ENCODE measurements at places on chromosomes 5 and 9.

GRCh38 chr5:159953609-159954008 lies 37.3 kb downstream of the ADRA1B start:
- no peak for DNase-seq

- no peak for DNase-seq
These were observed 242.4 kb upstream of the ATP10B start for GRCh38 chr5:161094411-161094810.

GRCh38 chr5:51047369-51047768 lies 335.9 kb upstream of the ISL1 start:
- no peak for DNase-seq

GRCh38 chr5:15320871-15321270 lies 179.1 kb upstream of the FBXL7 start:
- DNase-seq, result no peak

DNA sequence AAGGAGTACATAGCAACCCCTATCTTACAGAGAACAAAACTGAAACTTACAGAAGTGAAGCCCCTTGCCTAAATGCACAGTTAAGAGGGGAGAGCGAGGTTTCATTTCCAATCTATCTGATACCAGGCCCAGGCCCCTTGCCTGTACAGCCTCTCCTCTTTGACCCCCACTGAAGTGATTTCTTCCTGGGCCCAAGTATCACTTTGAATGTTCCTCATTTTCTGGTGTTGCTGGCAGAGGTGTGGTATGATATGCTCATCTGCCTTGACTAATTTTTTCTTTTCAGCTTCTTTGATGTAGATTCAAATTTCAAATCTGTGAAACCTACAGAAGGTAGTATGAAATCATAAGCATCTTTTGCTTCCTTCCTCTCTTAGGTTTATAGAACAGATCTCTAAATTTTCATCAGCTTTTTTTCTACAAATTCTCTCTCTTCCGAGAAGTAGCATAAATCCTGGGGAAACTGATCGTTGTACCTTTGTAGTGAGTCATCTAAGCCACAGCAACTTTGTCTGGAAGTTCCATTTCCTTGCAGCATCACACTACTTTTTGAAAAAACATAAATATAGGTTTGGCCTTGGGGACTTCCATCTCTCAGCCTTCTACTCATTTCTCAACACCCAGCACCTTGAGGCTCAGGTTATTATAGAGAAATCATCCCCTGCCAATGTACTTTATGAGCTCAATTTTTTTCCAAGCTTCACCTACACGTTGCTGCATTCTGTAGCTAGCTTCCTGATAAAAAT lies 402.4 kb upstream of the PTGER4 start:
- no peak for DNase-seq

DNA sequence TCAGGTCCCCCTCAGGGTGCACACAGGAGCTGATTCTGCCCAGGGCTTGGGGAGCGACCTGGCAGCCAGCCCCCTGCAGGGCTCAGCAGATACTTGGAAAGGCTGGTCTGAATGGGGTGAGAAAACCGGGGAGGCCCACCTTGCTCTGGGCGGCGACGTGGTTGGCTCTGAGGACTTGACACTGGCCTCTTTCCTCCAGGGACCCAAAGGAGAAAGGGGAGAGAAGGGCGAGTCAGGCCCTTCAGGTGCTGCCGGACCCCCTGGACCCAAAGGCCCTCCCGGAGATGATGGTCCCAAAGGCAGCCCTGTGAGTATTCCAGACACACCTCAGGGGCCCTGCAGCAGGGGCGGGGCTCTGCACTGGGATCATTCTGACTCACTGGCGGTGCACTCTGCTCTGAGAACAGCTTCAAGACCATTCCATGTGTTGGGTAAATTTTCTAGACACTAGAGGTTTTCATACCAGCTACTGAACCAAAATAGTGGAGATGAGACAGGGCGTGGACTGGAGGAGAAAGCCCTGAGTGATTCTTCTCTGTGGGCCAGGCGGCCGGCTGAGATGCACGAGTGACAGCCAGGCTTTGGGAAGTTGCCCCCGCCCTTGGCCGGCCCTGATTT lies 65.9 kb upstream of the FCN2 start:
- DNase-seq, result no peak

DNA sequence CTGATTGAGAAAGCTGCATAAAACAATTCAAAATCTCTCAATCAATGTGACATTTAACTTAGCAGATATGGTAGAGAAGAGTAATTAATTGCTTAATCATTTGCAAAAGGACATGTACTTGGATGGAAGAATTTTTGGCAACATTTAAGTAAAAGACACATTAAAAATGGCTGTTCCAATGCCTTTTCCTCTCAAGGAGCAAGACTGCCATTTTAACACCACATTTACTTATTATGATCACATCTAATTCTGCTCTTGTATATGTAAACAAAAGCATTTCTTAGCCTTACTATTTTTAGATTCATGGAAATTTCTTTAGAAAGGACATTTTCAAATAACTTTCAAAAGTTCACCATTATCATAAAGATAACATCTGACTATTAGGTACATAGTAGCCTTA lies 360.0 kb downstream of the HINT1 start:
- DNase-seq, result no peak

DNA sequence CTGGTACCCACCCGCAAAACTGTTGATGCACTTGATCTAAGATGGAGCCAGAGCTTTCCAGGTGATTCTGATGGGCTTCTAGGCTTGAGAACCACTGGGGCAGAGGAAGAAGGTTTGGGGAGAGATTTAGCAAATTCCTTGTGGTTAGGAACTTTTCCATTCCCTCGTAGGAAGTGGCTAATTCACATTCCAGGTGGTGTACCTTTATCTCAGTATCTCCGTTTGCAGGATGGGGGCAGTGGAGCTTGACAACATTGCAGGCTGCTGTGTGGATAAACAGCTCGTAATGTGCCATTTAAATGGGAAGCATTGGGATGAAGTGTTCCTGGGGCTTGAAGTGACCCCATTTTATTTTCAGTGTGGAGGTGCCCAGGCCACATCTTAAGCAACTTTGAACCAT lies 172.9 kb upstream of the IL12B start:
- no peak for DNase-seq

- DNase-seq, result no peak
These were observed 178.4 kb downstream of the PAX5 start for GRCh38 chr9:36855448-36856315.

- DNase-seq, result no peak
These were observed 79.6 kb downstream of the CSNK1A1 start for GRCh38 chr5:149471406-149472183.

DNA sequence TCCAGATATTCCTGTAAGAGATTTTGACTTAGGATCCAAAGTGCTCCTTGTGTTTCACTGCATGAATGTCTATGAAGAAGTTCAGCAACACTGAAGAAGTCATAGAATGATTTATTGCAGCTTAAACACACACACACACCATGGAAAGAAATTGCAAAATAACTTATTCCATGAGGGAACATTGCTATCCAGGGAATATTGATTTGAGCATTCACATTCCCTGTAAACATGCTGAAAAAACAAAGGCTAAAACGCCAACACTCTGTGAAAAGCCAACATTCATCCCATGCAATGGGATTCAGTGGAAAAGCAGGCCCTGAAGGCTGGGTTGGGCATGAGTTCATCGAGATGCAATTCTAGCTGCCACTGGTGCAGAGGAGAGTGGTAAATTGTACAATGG lies 109.6 kb upstream of the CXCL14 start:
- DNase-seq, result no peak

DNA sequence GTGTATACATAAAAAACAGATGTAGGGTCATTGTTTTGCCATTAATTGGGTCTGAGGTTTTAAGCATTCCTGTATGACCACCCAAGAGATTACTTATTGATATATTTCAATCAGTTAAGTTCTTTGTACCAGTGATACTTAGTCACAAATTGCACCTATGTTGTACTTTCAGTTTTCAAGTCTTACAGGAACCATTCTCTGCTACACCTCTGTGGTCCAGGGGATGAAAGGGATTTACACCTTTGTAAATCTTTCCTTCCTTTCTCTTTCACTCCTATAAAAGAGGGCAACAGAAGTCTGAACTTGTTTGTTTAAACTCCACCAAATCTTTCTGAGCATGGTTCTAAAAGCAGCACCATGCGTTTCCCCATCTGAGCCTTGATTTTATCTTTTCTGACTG lies 86.1 kb downstream of the DEPDC1B start:
- DNase-seq, result no peak

DNA sequence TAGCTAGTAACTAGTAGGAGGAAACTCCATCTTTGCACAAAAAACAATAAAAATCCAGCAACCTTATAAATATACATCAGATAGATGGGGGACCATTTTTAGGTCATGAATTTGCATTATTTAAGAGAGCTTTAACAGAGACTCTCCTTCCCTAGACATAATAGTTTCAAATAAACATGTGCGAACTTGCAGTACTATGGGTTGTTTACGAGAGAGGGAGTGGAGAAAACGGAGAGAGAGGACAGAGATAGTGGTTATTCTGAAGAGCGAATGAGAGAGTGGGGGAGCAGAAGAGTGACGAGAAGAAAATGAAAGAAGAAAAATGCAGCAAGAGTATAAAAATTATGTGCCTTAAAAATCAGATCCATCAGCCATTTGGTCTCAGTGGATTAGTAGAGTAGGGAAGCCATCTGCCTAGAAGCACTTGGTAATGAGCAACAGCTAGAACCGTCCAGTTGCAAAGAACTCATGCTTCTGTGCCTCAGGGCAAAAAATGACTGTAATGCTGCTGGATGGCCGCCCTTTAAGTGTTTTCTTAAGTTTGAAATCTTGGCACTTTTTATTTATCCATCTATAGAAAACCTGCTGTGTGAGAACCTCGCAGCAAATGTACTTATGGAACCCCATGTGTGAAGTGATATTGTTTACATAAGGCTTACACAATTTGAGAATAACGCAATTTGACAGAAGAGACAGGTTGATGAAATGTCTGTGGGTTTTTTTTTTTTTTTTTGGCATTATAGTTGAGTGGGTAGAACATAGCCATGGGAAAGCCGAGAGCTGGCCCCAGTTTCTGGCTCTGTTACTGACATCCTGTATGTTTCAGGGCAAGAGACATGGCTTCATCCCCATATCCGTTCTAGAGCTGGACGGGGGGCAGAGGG lies 95.6 kb upstream of the ZNF608 start:
- no peak for DNase-seq

- DNase-seq, result no peak
These were observed 69.4 kb upstream of the DAB2IP start for GRCh38 chr9:121581786-121582600.

DNA sequence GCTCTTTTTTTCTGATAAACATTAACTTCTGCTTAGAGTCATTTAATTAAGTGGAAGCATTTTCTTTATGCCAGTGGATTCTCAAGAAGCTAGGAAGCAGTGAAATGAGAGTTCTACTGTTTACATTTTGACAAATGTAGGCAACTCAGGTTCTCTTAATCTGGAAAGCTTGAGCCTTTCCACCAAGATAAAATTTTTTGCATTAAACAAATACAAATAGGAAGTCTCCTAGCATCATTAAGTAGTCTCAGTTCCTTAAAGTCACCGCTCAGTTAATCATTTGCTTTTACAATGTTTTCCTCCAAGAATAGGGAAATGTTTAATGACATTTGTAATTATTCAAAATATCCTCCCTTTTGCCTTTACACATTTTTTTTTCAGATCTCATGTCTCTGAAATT lies 290.4 kb upstream of the PDE4D start:
- no peak for DNase-seq

DNA sequence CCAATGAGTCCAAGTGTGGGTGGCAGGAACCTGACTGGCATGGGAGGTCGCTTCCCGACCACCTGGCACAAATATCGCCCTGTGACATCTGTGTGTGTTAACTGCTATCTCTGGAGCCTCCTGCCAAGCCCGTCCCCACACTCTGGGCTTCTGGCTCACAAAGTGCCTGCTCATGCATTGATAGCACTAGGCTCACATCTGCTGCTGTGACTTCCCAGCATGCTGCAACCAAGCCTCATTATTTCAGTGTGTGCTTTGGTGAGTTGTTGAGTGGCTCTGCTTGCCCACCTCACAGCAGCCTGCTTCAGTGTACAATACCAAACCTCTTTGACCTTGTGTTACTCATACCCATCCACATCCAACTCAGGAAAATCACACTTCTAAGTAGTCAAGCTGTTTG lies 139.8 kb downstream of the APBA1 start:
- DNase-seq, result no peak

DNA sequence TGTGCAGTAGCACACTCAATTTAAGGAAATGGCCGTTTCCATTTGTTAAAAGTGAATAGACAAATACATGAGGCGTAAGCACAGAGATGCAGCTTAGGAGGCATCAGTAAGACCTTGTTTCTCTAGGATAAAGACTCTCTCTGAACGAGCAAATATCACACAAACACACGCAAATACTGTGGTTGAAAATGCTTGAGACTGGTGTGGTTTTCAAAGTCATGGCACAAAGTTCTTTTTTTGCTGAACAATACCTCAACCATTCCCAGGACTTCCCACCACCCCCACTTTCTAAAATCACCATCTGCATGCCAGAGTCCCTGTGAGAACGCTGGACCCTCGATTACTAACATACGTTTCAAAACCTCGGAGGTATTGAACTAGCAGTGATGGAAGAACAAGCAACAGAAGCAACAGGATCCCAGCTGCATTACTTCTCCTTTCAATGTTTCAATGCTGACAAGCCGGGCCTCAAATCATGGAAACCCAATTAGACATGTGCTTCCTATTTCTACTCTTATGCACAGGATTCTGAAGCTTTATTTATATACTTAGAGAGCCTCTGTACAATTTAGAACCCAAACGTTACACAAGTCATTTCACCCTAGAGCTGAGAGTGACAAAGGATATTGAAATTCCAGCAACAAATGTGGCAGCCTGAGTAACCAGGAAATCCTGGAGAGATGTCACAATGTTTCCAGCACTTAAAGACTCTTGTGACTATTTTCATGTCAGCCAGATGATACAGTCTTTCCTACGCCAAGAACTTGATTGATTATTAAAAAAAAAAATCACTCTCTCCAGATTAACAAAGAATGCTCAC lies 63.9 kb downstream of the CDC14B start:
- no peak for DNase-seq

- DNase-seq, result no peak
These were observed 50.7 kb downstream of the ZNF366 start for GRCh38 chr5:72456391-72457074.

- DNase-seq, result no peak
These were observed 212.8 kb upstream of the ATP10B start for GRCh38 chr5:161064781-161065180.

GRCh38 chr9:69076550-69076949 lies 41.0 kb downstream of the FXN start:
- DNase-seq, result no peak

DNA sequence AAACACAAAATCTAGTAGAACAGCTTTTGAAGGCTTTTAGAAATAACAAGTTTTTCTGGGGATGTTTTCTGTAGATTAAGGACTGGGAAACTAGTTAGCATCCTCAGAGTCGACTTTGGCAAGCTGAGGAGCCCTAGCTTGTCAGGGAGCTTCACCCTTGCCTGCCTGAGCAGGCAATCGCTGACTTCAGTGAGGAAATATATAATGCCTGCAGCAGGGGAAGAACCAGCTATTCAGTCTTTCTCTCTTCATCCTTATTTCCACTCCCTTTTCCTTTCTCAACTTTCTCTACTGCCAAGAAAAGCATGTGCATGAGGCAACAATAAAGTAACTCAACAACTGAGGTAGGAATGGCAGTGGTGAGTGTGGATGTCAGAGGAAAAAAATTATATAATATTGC lies 54.7 kb downstream of the PLK2 start:
- no peak for DNase-seq

Data from activated naive CD4-positive, alpha-beta T cell (primary cell).